ENCODE measurements at places on chromosomes 6 and 20. TPM values are rescaled to one million over a fixed set of nuclear protein-coding genes. Genes with fewer than 3 reads are reported as not detected.

DNA sequence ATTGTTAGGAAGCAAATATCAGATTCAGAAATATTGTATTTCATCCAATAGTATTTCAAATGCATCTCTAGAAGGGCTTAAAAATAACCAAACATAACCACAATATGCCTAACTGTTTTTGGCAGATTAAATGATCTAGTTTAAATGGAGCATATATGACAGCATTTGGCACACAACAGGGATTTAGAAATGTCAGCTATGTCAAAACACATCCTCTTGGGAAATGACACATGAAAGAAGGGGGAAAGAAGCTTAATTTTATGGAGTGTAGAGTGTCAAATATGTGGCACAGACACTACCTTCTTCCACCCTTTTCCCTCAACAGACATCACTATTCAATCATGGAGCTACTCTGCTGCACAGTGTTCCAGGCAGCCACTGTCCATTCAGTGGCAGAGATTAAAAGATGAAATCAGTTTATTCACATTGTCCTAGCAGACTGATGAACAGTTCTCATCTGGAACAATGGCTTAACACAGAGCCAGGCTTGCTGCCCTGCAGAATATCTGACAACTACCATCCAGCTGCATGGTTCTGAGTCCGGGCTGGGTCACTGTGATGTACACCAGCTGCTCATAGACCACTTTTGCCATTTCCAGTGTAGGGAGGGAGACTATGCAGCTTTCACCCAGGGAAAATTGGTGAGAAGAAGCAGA, 349.8 kb downstream of the DHX35 start:
- no peak for DNase-seq
- no peak overlapping the region for H3K4me3 ChIP-seq
- no peaks in the 10 kb centered on the region for H3K4me1 ChIP-seq
- peaks cover 31% of the 10 kb centered on the region for H3K27me3 ChIP-seq
- no peaks in the 10 kb centered on the region for H3K36me3 ChIP-seq
- H3K27ac ChIP-seq, result no peak overlapping the region

DNA sequence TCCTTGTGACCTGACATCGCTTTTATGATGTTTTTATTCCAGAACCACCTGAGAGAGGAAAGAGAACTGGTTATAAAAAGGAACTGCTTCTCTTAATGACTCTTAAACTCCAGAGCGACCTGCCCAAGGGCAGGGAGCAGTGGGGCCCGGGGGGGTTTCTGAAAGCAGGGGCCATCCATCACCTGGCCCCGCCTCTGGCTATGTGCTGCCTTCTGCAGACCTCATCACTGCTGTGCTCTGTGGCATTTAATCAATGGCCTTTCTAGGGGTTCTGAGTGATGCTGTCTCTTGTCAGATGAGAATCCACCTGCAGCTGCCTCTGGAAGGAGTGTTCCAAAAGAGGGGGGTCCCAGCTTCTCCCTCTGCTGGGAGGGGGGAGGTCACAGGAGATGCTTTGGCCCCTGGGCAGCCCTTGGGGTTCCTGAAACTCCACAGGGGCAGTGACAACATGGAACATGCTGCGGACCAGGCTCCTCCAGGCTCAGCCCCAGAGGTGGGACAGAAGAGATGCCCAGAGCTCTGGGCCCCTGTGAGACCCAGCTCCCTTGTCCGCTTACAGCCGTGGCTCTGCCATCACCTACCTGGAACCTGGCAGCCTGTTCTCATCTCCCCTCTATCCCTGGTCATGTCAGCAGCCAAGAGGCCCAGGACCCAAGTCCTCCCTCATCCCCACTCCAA, 177.1 kb upstream of the SULF2 start:
- peaks cover 21% of the 10 kb centered on the region for H3K4me1 ChIP-seq
- H3K36me3 ChIP-seq, result no peaks in the 10 kb centered on the region
- no peaks in the 10 kb centered on the region for H3K27me3 ChIP-seq

DNA sequence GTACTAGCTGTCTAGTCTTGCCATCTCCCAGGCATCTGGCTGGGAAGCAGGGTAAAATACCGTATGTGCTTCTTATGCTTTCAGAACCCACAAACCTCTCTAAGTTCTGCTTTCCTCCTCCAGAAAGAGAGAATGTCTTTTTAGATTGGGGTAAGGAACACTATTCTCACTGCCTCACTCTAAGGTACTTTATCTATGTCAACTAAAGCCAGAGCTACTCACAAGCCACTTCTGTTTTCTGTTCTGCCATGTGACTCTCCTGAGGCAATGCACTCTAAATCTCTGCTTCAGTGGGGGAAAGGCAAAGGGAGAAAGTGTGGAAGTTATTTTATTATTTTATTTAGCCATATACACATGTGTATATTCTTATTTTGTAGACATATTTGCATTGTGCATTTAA, 15.6 kb downstream of the MEP1A start:
- peaks cover 2% of the 10 kb centered on the region for H3K4me1 ChIP-seq
- no peak overlapping the region for H3K27ac ChIP-seq
- no peak overlapping the region for H3K4me3 ChIP-seq

GRCh38 chr6:148854992-148855391, 108.2 kb downstream of the UST start:
- peaks cover 3% of the 10 kb centered on the region for H3K36me3 ChIP-seq
- H3K4me1 ChIP-seq, result peaks cover 9% of the 10 kb centered on the region
- DNase-seq, result no peak
- no peak overlapping the region for H3K27ac ChIP-seq
- H3K27me3 ChIP-seq, result peaks cover 6% of the 10 kb centered on the region

- no peaks in the 10 kb centered on the region for H3K27me3 ChIP-seq
- H3K27ac ChIP-seq, result peak overlapping the region; percentile 41
- DNase-seq, result peak; percentile 33
- no peak overlapping the region for H3K4me3 ChIP-seq
Measured at GRCh38 chr6:110682460-110682853, 132.8 kb downstream of the CDK19 start.

GRCh38 chr20:57787151-57787989, 77.6 kb upstream of the PMEPA1 start:
- DNase-seq, result no peak
- H3K36me3 ChIP-seq, result no peaks in the 10 kb centered on the region
- H3K27ac ChIP-seq, result no peak overlapping the region
- peaks cover 12% of the 10 kb centered on the region for H3K27me3 ChIP-seq
- H3K4me1 ChIP-seq, result peaks cover 2% of the 10 kb centered on the region
- H3K4me3 ChIP-seq, result no peak overlapping the region

DNA sequence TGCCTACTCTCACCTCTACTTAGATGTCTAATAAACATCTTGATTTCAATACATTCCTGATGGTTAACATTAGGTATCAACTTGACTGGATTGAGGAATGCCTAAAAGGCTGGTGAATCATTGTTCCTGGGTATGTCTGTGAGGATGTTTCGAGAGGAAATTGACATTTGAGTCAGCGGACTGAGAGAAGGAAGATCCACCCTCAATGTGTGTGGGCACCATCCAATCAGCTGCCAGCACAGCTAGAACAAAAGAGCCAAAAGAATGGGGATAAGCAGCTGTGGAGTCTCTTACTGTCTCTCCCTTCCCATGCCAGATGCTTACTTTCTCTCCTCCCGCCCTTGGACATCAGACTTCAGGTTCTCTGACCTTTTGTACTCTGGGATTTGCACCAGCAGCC, 128.6 kb upstream of the HS3ST5 start:
- H3K27me3 ChIP-seq, result no peaks in the 10 kb centered on the region
- no peaks in the 10 kb centered on the region for H3K36me3 ChIP-seq
- peaks cover 13% of the 10 kb centered on the region for H3K4me1 ChIP-seq
- DNase-seq, result no peak

GRCh38 chr6:7542065-7542873, 798 bp downstream of the DSP start:
- H3K27me3 ChIP-seq, result no peaks in the 10 kb centered on the region
- peak overlapping the region; percentile 98 for H3K27ac ChIP-seq
- H3K36me3 ChIP-seq, result peaks cover 1% of the 10 kb centered on the region
- peaks cover 48% of the 10 kb centered on the region for H3K4me1 ChIP-seq
- H3K4me3 ChIP-seq, result peak overlapping the region; percentile 94

- H3K4me3 ChIP-seq, result no peak overlapping the region
- H3K4me1 ChIP-seq, result peaks cover 9% of the 10 kb centered on the region
- peaks cover 18% of the 10 kb centered on the region for H3K36me3 ChIP-seq
- no peak overlapping the region for H3K27ac ChIP-seq
- H3K27me3 ChIP-seq, result no peaks in the 10 kb centered on the region
Measured at GRCh38 chr6:579339-579738, 77.6 kb downstream of the HUS1B start.

DNA sequence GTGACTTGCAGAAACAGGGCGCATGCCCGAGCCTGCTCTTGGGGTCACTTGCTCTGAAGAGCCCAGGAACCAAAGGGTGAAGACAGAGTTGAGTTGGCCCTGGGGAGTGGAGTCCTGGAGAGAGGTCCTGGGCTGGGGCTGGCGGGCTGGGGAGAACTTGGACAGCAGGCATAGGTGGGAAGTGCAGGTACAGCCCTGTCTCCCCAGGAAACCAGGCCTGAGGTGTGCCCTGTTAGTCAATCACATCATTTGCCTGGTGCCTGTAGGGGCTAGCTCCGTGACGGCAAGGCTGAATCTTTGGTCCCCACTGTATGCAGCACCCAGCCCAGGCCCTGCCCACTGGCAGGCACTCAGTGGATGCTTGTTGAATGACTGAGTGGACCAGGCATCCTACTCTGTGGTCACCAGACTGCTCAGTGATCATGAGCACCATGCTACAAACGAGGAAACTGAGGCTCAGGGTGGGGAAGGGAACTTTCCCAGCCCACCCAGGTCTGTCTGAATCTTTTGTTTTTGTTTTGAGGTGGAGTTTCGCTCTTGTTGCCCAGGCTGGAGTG, 15.6 kb upstream of the NOL4L start:
- no peaks in the 10 kb centered on the region for H3K36me3 ChIP-seq
- H3K27me3 ChIP-seq, result peaks cover 17% of the 10 kb centered on the region
- peaks cover 4% of the 10 kb centered on the region for H3K4me1 ChIP-seq
- H3K4me3 ChIP-seq, result no peak overlapping the region
- no peak overlapping the region for H3K27ac ChIP-seq

GRCh38 chr20:49409302-49409974, 73.0 kb downstream of the KCNB1 start:
- H3K27me3 ChIP-seq, result peaks cover 18% of the 10 kb centered on the region
- DNase-seq, result no peak
- H3K4me1 ChIP-seq, result peaks cover 3% of the 10 kb centered on the region
- no peak overlapping the region for H3K27ac ChIP-seq
- no peaks in the 10 kb centered on the region for H3K36me3 ChIP-seq

DNA sequence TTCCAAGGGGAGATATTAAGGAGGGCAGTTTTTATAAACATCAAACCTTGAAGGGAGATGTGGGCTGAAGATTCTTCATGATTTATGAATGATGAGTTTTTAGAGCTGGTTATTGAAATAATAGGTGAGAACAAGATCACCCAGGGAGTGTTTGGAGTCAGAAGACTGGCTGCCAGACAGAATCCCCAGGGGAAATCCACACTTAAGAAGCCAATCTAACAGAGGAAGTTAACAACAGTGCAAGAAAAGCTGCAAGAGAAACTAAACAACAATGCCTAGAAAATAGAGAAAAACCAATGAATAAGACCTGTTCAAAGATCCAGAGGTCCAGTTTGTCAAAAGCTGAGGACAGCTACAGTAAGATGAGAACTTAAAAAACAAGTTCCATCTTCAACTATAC, 167.9 kb upstream of the MAN1A1 start:
- peaks cover 32% of the 10 kb centered on the region for H3K4me1 ChIP-seq
- no peaks in the 10 kb centered on the region for H3K36me3 ChIP-seq
- H3K27ac ChIP-seq, result no peak overlapping the region
- DNase-seq, result no peak

- H3K36me3 ChIP-seq, result peaks cover 11% of the 10 kb centered on the region
- no peak overlapping the region for H3K4me3 ChIP-seq
- H3K27ac ChIP-seq, result no peak overlapping the region
- no peaks in the 10 kb centered on the region for H3K27me3 ChIP-seq
- DNase-seq, result no peak
- H3K4me1 ChIP-seq, result peaks cover 5% of the 10 kb centered on the region
Measured at GRCh38 chr20:21179757-21180156, 53.9 kb downstream of the KIZ start.

GRCh38 chr20:58600756-58601155, 50.3 kb upstream of the STX16 start:
- no peak for DNase-seq
- no peaks in the 10 kb centered on the region for H3K4me1 ChIP-seq
- H3K27ac ChIP-seq, result no peak overlapping the region
- no peaks in the 10 kb centered on the region for H3K36me3 ChIP-seq
- peaks cover 8% of the 10 kb centered on the region for H3K27me3 ChIP-seq

DNA sequence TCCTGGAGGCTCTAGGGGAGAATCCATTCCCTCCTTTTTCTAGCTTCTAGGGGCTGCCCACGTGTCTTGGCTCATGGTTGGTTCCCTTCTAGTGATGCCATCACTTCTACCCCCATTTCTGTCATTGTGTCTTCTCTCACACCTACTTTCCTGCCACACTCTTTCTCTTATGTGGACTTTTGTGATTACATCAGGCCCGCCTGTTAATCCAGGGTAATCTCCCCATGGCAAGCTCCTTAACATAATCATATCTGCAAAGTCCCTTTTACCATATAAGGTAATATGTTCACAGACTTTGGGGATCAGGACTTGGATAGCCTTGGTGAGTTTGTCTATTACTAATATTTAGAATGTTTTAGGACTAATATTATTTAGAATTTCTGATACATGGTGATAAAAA, 111.9 kb downstream of the DNAH8 start:
- no peaks in the 10 kb centered on the region for H3K4me1 ChIP-seq
- DNase-seq, result no peak
- H3K4me3 ChIP-seq, result no peak overlapping the region
- no peaks in the 10 kb centered on the region for H3K36me3 ChIP-seq
- H3K27me3 ChIP-seq, result no peaks in the 10 kb centered on the region
- no peak overlapping the region for H3K27ac ChIP-seq

DNA sequence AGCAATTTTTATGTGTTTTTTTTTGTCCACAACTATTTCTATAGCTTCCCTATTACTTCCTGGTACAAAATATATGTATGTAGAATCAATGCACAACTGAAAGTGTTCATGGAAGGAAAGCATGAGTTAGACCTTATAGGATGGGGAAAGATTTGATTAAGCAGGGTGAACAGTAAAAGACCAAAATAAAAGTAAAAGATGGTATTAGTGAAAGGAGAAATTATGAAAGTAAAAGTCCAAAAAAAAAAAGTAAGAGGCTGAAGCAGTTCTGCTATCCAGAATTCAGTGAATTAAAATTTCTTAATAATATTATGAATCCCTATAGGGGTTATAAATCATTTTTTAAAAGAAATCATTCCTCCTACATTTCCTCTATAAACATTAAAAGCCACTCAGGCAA, 114.3 kb downstream of the EPHA7 start:
- no peaks in the 10 kb centered on the region for H3K27me3 ChIP-seq
- H3K27ac ChIP-seq, result no peak overlapping the region
- no peaks in the 10 kb centered on the region for H3K36me3 ChIP-seq

GRCh38 chr6:159267165-159267564, 98.0 kb downstream of the FNDC1 start:
- H3K4me1 ChIP-seq, result no peaks in the 10 kb centered on the region
- peak; percentile 39 for DNase-seq
- H3K4me3 ChIP-seq, result no peak overlapping the region

- no peak overlapping the region for H3K4me3 ChIP-seq
- H3K27ac ChIP-seq, result no peak overlapping the region
- H3K36me3 ChIP-seq, result no peaks in the 10 kb centered on the region
- no peak for DNase-seq
Measured at GRCh38 chr20:23583526-23583925, 15.2 kb upstream of the CST9L start.

Gene NKX2-2
- 15.5 TPM for total RNA-seq

Gene CNKSR3
- 17.3 TPM for total RNA-seq

Gene NEDD9
- 13.6 TPM for total RNA-seq

Gene RAET1G
- not detected for total RNA-seq

Gene KHDC1L
- total RNA-seq, result not detected

Gene CLVS2
- total RNA-seq, result 0.69 TPM

Gene BNIP5
- total RNA-seq, result 0.10 TPM

Gene TMEM14A
- total RNA-seq, result 29.7 TPM

Gene RSPO3
- 0.36 TPM for total RNA-seq

Gene TMEM151B
- 3.5 TPM for total RNA-seq

Gene UST
- 2.9 TPM for total RNA-seq

Gene PLEKHG1
- 42.2 TPM for total RNA-seq

Gene DNAAF9
- 29.9 TPM for total RNA-seq

Gene EHMT2
- total RNA-seq, result 175 TPM

Gene RGL2
- total RNA-seq, result 175 TPM

Gene EDN3
- total RNA-seq, result 3.6 TPM

Measured in progenitor cell of endocrine pancreas (in vitro differentiated cells).